Stimulated activated CD4-positive, alpha-beta T cell treated with anti-CD3 and anti-CD28 coated beads, Interleukin-4, amount 100 ng/mL, for 1 hour (primary cell): ENCODE measurements at places on chromosomes 3 and 15.

- no peak for DNase-seq
Measured at GRCh38 chr15:93166675-93167074, 77.7 kb upstream of the RGMA start.

DNA sequence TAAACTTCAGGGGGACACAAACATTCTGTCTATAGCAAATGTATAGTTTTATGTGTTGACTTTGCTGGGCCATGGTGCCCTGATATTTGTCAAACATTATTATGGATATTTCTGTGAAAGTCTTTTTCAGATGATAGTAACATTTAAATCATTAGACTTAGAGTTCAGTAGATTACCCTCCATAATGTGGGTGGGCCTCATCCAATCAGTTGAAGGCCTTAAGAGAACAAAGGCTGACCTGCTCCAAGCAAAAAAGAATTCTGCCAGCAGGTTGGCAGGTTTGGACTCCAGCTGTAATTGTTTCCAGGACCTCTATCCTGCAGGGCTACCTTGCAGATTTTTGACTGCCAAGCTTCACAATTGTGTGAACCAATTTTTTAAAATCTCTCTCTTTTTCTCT, 1250.9 kb downstream of the ROBO1 start:
- no peak for DNase-seq

DNA sequence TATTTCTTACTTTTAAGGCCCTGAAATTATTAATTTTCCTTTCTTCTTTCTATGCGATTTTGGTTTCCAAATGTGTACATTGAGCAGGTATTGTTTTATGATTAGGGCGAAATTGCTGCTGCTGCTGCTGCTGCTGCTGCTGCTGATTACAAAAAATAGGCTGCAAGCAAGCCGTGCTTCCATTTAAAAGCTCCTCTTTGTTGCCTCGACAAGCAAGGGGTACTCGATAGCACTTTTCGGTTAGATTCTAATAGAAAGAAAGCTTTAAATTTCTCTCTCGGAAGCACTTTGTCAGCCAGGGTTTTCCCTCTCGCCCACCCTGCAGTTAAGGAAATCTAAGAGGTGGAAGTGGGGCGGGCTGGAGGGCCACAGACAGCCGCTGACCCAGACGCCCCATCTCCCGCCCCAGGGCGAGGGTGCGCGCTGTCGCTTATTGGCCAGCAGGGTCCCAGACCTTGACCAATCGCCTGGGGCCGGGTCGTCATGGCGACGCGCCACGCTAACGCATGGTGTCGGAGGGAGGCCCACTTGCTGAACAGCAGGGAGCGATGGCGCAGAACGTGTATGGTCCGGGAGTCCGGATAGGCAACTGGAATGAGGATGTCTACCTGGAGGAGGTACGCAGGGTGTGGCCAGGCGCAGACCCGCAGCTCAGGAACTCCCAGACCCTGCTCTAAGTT, at the start of gene CFAP161:
Gene CFAP161 (plus strand): TSS at position 489 of the 680 bp plus-strand sequence. CDS start 60 bp downstream, at position 549.
- DNase-seq = peak; percentile 40

GRCh38 chr15:67750371-67750770, 74.9 kb upstream of the SKOR1 start:
- DNase-seq = no peak

DNA sequence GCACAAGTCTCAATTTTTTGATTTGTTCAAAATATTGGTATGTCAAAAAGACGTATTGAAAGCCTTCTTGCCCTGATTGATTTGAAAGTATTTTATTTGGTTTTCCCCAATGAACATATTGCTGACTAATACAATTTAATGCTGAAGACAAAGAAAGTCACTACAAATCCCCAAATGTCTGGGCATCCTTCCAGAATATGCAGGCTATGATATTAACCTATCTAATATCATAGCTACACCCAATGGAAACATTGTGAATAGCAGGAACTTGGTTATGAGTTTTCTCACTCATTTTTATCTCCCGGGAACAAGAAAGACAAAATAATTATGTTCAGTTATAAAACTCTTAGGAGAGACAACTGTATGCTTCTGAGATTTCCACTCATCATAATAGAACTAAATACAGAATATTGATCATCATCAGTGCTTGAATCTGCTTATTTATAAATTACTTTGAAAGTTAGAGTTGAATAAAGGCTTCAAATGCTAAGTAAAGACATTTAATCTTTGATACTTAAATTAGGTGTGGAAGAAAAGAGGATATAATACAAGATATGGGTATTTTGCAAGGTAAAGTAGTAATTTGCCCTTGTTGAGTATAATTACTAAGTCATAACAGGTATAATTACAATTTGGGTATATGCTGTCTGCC, 483.9 kb downstream of the RBMS3 start:
- DNase-seq = no peak

DNA sequence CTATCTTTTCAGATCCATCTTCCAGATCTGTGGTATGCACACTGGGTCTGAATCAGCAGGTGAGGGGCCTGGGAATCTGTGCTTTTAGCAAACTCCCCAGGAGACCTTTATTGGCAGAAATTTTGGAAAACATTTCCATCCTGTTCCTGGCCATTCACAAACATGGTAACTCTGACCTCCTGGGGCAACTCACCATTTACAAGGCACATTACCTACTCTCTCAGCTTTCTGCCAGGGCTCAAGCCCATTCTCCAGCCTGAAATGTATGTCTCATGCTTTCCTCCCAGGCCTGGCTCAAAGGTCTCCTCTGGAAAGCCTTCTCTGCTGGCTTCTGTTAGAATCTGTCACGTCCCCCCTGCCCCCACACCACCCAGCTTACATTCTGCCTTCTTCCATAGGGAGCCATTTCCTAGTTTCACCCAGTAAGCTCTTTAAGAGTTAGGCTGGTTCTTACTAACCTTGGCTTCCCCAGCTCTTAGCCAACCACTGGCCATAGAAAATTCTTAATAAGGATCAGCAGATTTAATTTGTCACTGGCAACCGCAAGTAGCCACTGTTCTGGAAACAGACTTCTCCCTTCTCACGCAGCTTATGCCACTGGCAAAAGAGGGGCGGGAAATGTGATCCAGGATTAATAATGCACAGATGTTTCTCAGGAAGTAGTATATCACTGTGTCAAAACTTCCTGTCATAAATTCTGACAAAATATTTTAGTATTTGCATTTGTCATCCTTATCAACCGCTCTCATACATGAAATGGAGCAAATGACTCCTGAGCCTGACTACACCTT, 55.0 kb downstream of the RORA start:
- DNase-seq = no peak

- no peak for DNase-seq
Measured at GRCh38 chr3:126101521-126101982, 17.6 kb upstream of the SLC41A3 start.

DNA sequence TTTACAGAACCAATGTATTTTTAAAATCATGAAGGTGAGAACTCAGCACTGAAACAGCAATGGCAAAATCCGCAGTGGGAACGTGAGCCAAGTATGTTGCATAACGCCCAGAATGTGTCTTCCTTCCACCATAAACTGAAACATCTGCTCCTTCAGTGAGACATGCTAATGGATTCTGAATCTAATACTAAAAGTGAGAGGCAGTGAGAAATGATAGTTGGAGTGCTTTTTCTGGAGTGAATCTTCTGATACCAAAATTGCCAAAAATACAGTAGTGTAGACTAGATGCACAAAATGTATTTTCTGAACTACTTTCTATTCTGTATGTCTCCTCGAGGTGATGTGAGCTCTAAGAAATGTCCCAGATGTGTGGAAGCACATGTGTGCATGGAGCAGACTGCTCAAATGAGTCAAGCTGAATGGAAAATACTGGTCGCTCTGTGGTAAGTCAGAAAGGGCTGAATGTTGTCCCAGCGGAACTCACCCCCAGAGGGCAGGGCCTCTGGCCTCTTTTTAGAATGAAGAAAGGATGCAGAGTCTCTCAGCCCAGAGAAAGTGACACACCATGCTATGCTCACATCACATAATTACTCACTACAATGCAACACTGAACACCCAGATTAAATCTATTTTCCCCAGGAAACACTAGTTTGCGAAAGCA, 73.0 kb downstream of the ATP10A start:
- DNase-seq = peak; percentile 16

- DNase-seq = no peak
Measured at GRCh38 chr15:57319919-57320560, 56.3 kb upstream of the CGNL1 start.

- no peak for DNase-seq
Measured at GRCh38 chr3:2390926-2391532, 292.4 kb downstream of the CNTN4 start.

GRCh38 chr15:67150023-67150860, 84.8 kb downstream of the SMAD3 start:
- peak; percentile 25 for DNase-seq

DNA sequence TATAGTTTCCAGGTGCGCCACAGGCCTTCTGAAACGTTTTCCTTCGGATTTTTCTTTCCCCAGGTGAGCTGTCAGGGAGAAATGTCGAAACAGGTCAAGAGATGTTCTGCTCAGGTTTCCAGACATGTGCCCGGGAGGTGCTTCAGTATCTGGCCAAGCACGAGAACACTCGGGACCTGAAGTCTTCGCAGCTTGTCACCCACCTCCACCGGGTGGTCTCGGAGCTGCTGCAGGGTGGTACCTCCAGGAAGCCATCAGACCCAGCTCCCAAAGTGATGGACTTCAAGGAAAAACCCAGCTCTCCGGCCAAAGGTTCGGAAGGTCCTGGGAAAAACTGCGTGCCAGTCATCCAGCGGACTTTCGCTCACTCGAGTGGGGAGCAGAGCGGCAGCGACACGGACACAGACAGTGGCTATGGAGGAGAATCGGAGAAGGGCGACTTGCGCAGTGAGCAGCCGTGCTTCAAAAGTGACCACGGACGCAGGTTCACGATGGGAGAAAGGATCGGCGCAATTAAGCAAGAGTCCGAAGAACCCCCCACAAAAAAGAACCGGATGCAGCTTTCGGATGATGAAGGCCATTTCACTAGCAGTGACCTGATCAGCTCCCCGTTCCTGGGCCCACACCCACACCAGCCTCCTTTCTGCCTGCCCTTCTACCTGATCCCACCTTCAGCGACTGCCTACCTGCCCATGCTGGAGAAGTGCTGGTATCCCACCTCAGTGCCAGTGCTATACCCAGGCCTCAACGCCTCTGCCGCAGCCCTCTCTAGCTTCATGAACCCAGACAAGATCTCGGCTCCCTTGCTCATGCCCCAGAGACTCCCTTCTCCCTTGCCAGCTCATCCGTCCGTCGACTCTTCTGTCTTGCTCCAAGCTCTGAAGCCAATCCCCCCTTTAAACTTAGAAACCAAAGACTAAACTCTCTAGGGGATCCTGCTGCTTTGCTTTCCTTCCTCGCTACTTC, 3.8 kb downstream of the BHLHE40 start:
- no peak for DNase-seq

DNA sequence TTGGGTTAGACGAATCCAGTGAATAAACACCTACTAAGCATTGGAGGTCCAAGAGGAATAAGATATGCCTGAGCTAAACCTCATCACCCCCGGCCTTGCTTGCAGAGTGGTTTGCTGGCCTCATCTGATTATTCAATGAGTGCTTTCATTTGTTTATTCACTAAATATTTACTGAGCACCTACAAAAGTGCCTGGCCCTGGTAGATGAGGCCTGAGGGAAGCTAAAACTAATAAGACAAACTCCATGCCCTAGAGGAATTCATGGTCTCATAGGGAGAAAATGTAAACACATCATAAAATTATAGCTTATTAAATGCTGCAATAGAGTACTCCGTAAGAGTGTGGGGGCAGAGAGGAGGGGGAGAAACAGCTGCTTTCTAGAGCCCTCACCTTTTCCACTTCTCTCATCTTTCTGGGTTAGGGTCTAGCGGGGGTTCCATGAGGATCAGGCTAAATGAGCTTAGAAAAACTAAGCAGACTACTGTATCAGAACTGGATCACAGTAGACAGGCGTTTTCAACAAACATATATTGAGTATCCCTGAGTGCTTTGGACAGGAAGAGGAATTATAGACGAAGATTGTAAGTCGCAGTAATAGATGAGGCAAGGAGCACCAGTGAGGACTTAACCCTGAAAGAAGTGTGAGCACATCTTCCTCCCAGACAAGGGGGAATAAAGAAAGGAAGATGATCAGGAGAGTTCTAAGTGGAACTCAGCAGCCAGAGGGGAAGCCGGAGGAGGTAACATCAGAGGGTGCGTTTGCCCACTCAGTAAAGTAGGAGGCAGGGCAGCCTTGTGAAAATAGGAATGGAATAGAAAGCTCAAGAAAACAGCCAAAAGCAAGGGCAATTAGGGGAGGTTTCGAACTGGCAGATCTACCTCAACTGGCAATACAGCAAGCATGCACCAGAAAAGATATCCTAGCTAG, 31.5 kb upstream of the LAMP3 start:
- DNase-seq = no peak

DNA sequence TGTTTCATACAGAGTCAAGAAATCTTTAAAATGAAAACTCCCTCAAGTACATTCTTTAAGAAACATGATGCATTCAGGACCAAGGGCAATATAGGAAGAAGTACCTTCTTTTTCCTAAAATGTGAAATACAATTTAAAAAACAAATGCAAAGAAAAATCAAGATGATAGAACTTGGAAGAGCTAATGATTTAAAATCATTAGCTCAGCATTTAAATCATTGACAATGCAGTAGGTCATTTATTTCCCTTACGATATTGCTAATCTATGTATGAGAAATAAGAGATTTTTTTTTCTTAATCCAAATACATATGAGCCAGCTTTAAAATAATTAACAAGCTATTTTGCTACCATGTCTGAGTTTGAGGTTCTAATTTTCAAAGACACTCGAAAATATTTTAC, 105.5 kb downstream of the HHLA2 start:
- no peak for DNase-seq

- no peak for DNase-seq
Measured at GRCh38 chr3:123271466-123272159, 69.9 kb downstream of the SEC22A start.

DNA sequence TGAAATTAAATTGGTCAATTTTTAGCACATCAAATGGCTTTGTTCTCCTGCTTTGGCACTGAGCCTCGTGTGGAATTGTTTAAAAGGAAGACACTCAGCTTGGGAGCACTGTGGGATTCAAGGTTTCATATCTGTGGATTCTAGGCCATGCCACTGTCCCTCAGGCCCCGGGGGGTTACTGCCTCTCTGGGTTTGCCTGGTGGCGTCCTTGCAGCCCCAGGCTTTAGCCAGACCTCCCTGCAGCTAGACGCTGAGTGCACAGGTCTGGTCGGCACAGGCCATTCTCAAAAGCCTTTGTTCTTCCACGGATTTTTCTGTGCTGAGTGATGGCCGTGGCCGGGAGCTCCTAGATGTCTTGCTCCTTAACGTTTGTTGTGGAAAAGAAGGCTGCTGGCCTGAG, 76.2 kb downstream of the CACNA2D3 start:
- DNase-seq = no peak

GRCh38 chr3:155745795-155746550, 1.1 kb upstream of the PLCH1 start:
- DNase-seq = no peak

GRCh38 chr3:157282261-157283191, 122.6 kb upstream of the CCNL1 start:
- no peak for DNase-seq

DNA sequence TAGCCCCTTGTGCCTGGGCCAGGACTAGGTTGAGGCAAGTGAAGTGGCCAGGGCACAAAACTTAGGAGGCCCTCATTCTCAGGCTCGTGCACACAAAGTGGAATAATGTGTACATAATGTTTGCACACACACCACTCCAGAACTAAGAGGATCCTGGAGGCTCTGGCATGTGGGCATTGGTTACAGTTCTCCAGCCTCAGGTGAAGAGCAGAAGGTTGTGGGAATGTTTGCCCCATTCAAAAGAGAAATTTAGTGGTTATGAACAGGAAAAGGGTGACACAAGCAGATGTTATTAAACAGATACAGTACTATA, 31.3 kb downstream of the ASB7 start:
- no peak for DNase-seq
